ENCODE measurements at places on chromosomes 7 and 10.

GRCh38 chr10:70283071-70283444 lies 746 bp downstream of the NPFFR1 start:
- DNase-seq: no peak

GRCh38 chr7:1483079-1483478 lies 21.1 kb downstream of the INTS1 start:
- DNase-seq: no peak

- DNase-seq: no peak
Measured at GRCh38 chr7:6658618-6659345, 21.7 kb downstream of the ZNF316 start.

DNA sequence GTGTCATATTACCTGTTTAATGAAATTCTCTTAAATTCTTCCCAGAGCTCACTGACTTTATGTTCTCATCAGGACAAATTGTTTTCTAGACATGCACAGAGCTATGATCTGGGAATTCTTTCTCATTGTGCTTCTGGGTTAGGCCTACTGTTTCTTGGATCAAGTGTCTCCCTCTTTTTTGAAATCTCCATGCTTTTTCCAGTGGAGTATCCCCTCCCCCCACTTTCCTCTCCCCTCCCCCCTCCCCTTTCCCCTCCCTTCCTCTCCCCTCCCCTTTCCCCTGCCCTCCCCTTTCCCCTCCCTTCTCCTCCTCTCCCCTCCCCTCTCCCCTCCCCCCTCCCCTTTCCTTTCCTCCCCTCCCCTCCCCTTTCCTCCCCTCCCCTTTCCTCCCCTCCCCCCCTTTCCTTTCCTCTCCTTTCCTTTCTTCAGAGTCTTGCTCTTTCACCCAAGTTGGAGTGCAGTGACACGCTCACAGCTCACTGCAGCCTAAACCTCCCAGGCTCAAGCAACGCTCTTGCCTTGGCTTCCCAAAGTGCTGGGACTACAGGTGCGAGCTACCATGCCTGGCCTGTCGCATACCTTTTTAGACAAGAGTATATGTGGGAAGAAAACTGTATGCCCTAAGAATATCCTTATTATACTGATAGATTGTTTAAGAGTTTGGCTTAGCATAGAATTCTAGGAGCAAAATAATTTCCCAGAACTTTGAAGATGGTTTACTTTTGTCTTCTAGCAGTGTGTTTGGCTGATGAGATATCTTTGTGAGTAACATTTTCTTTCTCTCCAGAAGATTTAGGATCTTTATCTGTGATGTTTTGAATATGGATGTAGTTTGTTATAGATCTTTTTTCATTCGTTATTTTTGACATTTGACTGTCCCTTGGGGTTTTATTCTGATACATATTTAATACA lies 2.5 kb downstream of the DYNC2I1 start:
- DNase-seq: peak; percentile 7

DNA sequence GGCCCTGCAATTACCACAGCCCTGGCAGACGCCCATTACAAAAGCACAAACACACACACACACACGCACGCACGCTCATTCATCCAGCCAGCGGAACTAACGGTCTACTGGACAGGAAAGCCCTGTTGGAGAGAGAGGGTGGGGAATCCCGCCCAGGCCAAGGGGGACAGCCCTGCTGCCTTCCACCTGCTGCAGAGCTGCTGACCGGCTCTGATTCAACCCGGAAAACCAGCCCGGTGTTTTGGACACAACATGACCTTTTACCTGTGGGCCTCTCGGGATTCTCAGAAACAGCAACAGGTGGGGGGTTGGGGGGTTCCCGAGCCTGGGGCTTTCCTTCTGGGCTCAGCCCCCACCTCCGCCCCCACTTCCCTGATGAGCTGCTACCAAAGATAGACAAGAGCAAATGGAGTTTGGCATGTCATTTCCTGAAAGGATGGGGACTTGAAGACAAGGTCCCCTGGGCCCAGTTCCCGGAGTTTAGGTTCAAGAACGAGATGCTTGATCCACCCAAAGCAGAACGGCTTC lies 18.5 kb upstream of the SERPINE1 start:
- DNase-seq: peak; percentile 54

GRCh38 chr7:76048668-76048988 lies 722 bp downstream of the MDH2 start:
- no peak for DNase-seq

DNA sequence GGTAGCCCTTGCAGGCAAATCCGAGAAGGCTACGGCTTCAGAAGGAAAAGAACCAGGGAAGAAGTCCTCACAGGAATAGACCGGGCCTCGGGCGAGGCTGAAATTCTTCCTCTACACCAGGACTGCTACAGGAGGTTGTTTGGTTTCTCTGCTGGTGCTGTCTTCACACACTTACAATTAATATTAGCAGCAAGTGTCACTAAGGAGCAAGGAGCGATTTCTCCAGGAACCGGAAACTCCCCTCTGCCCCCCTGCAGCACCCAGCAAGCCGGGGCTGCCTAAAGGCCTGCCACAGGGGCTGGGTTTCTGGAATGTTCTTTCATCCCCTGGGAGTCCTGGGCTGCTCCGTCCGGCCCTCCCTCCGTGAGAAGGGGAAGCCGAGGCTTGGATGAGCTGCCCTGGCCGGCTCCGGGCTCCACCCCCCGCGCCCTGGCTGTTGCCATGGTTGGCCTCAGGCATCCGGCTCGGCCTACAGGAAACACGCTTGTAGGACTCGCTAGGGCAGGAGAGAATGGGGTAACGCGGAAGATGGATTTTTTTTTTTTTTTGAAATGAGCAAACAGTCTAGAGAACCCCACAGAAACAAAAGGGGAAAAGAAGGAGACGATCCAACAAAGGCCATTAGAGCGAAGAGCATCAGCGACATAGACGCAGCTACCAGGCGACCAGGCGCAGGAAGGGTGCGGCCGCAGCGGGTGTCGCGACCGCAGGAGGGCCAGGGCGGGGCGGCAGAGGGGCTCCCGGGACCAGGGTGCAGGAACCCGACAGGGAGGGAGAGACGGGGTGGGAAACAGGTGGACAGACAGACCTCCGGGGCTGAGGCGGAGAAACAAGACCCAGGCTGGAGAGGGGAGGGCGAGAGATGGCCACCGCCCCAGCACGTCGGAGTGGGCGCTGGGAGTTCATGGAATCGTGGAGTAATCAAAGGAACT lies 33.0 kb downstream of the EN2 start:
- DNase-seq: no peak

DNA sequence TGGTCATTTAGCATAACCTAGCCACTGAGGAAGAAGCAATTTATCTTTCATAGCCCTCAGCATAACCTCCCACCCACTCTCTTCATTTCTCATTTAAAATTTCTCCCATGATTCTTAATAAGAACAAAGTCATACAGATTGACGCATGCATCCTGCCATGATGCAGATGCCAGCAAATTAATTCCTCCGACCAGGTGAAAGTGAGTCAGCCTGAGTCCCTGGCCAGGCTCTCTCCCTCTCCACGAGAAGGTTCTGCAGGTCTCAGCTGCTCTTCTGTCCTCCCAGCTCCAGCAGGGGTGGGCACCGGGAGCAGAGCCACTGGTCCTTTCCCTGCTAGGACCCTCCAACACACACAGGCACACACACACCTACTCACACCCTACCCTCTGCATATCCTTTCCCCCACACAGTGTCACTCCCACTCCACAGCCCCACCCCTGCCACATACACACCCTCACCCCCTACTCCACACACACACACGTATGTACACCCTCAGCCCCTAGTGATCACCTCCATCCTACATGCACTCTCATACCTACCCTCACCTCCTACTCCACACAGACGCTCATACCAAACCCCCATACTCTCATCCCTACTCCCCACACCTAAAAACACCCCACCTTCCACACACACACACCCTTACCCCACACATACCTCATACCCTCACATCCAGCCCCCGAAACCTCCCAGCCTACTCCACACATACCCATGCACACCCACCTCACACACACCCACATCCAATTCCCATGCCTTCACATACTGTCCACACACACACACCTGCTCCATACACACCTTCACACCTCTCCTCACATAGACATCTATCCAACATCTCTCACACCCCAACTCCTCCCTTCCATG lies 78.0 kb downstream of the FAM13C start:
- DNase-seq: no peak

DNA sequence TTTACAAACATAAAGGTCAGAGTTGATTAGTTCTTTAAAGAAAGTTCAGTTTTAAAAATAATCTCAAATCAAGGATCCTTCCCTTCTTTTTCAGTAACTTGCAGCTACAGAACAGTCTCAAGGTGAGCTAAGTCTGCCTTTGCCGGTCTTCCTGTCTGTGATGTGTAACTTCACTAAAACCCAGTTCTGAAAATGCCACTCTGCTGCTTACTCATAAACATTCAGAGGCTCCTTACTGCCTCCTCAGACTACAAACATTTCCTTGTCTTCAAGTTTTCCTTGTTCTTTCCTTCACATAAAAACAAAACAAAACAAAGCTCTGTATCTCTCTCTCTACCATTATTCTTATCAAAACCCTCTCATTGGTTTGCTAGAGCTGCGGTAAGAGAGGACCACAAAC lies 128.7 kb downstream of the ETV1 start:
- no peak for DNase-seq

- peak; percentile 83 for DNase-seq
Measured at GRCh38 chr10:82266438-82266837, 391.4 kb downstream of the NRG3 start.

- no peak for DNase-seq
Measured at GRCh38 chr10:76892766-76893479, 744.7 kb downstream of the KCNMA1 start.

DNA sequence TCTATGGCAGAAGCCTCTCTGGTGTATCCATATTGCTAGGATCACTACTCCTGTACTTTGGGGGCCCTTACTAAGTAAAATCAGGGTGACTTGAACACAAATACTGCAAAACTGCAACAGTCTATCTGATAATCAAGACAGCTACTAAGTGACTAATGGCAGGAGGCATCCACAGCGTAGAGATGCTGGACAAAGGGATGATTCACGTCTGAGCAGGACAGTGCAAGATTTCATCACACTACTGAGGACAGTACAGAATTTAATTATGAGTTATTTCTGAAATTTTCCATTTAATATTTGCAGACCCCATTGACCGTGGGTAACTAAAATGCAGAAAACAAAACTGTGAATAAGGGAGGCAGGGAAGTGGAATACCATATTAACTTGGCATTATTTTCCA lies 10.4 kb downstream of the CUL2 start:
- DNase-seq: peak; percentile 77

GRCh38 chr10:10196701-10197100 lies 821.0 kb upstream of the CELF2 start:
- DNase-seq: no peak

GRCh38 chr10:84337199-84337598 lies 8.8 kb downstream of the CCSER2 start:
- peak; percentile 32 for DNase-seq

DNA sequence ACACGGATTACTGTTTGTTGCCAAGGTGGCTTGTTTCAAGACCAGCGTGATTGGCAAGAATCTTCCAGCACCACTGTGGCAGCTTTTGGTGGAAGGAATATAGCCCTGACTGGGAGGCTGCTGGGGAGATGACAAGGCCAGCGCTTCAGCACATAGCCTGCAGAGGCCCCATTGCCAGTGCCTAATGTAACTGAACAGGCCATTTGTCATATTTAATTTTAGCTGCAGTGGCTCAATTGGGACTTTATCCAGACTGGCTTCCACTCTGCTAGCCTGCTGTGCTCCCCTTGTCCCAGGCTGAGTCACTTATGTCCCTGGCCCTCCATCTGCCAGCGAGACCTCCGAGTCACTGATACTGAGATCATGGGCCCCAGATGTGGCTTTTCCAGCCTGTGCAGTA lies 483.1 kb downstream of the GALNT17 start:
- no peak for DNase-seq

DNA sequence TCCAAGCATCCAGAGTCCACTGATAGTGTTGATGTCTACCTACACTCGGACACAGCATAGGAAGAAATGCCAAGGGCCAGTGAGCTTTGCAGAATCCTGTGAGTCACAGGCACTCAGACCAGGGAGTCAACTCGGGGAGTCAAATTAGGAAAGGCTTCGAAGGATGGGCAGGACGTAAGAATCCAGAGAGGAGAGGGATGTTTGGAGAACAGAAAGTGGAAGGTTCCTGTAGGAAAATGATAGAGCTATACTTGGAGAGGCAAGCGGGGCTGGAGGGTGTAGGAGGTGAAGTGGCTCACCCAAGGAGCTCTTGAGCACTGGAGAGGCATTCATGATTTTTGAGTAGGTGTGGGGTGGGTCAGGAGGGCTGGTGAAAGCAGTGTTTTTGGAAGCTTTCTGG lies 3.0 kb downstream of the ZYX start:
- peak; percentile 66 for DNase-seq

- no peak for DNase-seq
Measured at GRCh38 chr10:29321656-29322055, 32.8 kb downstream of the LYZL1 start.

DNA sequence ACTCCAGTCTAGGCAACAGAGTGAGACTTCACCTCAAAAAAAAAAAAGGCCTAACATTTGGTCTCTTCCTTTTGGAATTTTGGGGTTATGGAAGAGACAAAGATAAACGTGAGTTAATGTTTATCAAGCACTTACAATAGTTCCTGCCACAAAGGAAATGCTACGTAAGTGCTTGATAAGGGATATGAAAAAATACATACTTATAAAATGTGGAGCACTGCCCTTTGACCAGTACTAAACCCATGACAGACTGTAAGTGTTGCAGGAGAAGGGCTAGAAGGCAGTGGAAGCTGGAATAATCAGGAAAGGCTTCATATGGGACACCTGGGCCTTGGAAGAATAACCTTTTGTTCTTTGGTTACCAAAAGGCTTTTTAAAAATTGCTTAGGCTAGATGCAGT lies 25.5 kb downstream of the TMEM248 start:
- DNase-seq: peak; percentile 66

DNA sequence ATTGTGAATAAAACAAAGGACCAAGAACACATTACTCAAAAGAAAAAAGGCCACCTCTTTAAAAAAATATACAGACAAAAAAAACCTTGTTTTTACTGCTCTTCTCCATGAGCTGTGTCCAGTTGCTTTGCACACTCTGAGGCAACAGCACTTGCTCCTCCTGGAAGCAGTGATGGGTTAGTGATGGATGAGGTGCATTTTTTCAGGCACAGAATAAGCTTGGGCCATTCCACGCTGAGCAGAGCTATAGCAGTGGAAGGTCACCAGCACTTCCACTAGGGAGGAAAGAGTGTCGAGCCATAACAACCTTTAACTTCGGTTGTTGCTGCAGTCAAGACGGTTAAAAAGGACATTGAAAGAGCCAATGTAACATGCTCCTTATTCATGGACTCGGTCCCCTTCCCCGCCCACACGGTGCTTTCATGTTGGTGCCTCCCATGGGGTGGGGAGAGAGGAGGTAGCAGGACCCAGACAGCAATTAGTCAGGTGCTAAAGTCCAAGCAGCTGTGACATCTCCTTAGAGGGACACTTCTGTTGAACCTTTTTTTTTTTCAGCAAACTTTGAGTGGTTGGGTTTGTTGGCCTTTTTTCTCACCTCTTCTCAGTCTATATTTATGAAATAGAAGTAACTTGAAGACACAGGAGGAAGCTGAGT lies 136.5 kb upstream of the ADARB2 start:
- no peak for DNase-seq

DNA sequence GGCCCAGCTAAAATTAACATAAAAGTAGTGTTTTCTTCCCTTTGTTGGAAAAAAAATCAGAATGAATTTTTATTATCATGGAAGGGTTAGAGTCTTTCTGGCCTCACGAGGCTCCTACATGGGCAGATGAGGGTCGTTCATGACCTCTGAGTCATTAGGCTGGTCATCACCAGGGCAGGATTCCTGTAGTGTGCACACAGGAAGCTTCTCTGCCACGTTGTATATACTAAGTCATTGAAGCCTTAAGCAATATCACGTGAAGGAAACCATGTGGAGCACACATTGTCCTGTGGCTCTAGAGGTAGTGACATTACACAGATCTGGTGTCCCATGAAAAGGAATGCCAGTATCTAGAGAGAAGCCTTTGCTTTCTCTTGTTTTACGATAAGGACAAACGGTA lies 84.7 kb upstream of the C1QL3 start:
- DNase-seq: peak; percentile 15

GRCh38 chr10:76514869-76515268 lies 1083.4 kb downstream of the LRMDA start:
- DNase-seq: no peak
